Ovary (tissue), 10 donors: ENCODE measurements at places on chromosomes 11 and 22. TPM values are rescaled to one million over a fixed set of nuclear protein-coding genes. Genes with fewer than 3 reads are reported as not detected.

LARGE2 gene
- 2.5 TPM for polyA plus RNA-seq

POTEH gene
- polyA plus RNA-seq: not detected

ROM1 gene
- 15.9 TPM for polyA plus RNA-seq

HNRNPUL2 gene
- polyA plus RNA-seq: 38.0 TPM

LIF gene
- 1.1 TPM for polyA plus RNA-seq

ASCC2 gene
- polyA plus RNA-seq: 27.0 TPM

MS4A1 gene
- polyA plus RNA-seq: 0.55 TPM

DRAP1 gene
- polyA plus RNA-seq: 86.7 TPM

OR2AT4 gene
- 0.02 TPM for polyA plus RNA-seq

ISX gene
- polyA plus RNA-seq: not detected

DLG2 gene
- 9.2 TPM for polyA plus RNA-seq

ZNF280B gene
- 1.9 TPM for polyA plus RNA-seq

SDF2L1 gene
- 15.9 TPM for polyA plus RNA-seq

TMPRSS6 gene
- not detected for polyA plus RNA-seq

KCNE3 gene
- 10.4 TPM for polyA plus RNA-seq
